Gastroesophageal sphincter (tissue), 4 donors: ENCODE measurements at places on chromosomes 13 and 19. TPM values are rescaled to one million over a fixed set of nuclear protein-coding genes. Genes with fewer than 3 reads are reported as not detected.

- H3K4me3 ChIP-seq = no peak overlapping the region
- no peak for ATAC-seq
- no peaks in the 10 kb centered on the region for H3K4me1 ChIP-seq
- no peak overlapping the region for H3K27ac ChIP-seq
- H3K27me3 ChIP-seq = no peaks in the 10 kb centered on the region
Measured at GRCh38 chr13:34003656-34004055, 185.7 kb downstream of the RFC3 start.

DNA sequence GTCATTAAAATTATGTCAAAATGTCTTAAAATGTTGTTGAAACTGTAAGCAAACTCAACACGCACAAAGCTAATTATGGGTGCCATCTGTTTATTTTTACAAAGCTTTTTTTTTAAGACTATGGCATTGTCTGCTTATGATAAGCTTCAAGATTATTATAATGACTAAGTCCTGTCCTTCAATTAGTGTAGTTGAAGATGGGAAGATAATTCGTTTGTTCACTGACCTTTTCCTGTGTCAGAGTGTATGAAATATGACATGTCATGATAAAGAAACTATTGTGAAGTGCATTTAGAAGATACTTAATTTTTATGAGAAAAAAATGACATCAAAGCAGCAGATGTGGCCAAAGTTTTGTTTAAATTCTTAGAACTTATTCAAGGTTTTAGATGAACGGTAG is 211.3 kb downstream of the PCCA start:
- H3K27me3 ChIP-seq = no peaks in the 10 kb centered on the region
- H3K4me1 ChIP-seq = no peaks in the 10 kb centered on the region
- no peak overlapping the region for H3K27ac ChIP-seq
- ATAC-seq = no peak

GRCh38 chr13:30696278-30697176 is 38.8 kb upstream of the ALOX5AP start:
- H3K27me3 ChIP-seq = no peaks in the 10 kb centered on the region
- peak overlapping the region; percentile 0 for H3K27ac ChIP-seq
- ATAC-seq = peak; percentile 73
- no peaks in the 10 kb centered on the region for H3K4me1 ChIP-seq
- H3K36me3 ChIP-seq = no peaks in the 10 kb centered on the region

GRCh38 chr13:40026174-40026585 is 370.7 kb downstream of the COG6 start:
- H3K27ac ChIP-seq = no peak overlapping the region
- no peaks in the 10 kb centered on the region for H3K27me3 ChIP-seq
- no peaks in the 10 kb centered on the region for H3K36me3 ChIP-seq
- H3K4me1 ChIP-seq = no peaks in the 10 kb centered on the region
- H3K4me3 ChIP-seq = no peak overlapping the region
- no peak for ATAC-seq

- H3K27me3 ChIP-seq = peaks cover 75% of the 10 kb centered on the region
- H3K4me1 ChIP-seq = no peaks in the 10 kb centered on the region
- H3K36me3 ChIP-seq = no peaks in the 10 kb centered on the region
- H3K27ac ChIP-seq = no peak within 1 kb of the TSS
- no peak for ATAC-seq
Measured at GRCh38 chr19:51478381-51479234, at the start of gene CEACAM18. Gene CEACAM18, plus strand, starts transcription at chr19:51478539.

ZNF225 gene
- 4.4 TPM for total RNA-seq
